T-helper 1 cell (primary cell): ENCODE measurements at places on chromosomes 3 and 15.

GRCh38 chr15:58185439-58185838 is 47.3 kb downstream of the AQP9 start:
- DNase-seq: no peak

DNA sequence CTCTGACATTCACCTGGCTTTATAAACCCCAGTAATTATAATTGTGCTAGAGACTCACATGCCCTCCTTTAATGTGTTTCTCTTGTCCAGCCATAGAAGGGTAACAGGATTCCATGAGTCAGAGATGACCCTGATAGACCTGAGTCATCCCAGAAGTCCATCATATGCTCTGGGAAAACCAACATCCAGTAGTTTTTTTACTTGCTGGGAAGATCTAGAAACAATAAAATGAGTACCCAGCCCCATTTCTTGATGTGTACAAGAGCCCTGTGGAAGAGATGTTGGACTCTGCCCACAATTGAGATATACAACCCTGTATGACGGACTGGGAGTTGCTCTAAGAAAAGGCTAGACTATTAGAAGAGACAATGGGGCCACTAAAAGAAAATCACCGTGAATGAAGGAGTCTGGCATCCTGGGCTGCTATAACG is 22.4 kb upstream of the THUMPD3 start:
- no peak for DNase-seq

- no peak for DNase-seq
Measured at GRCh38 chr3:171189394-171190080, 163.0 kb upstream of the SLC2A2 start.

DNA sequence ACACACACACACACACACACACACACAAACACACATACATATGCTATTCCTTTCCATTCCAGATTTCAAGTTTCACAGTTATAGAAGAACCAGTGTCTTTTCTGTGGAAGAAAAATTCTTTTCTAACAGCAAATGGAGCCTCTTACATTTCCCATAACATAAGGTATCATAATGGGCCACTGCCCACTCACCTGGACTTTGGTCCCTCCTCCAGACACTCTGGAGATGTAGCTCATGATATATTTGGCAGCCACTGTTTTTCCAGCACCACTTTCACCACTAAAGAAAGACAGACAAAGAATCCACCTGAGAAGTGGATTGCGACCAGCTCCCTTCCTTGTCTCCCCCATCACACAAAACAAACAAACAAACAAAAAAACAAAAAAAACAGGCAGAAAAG is 29.8 kb downstream of the LDHAL6B start:
- no peak for DNase-seq

DNA sequence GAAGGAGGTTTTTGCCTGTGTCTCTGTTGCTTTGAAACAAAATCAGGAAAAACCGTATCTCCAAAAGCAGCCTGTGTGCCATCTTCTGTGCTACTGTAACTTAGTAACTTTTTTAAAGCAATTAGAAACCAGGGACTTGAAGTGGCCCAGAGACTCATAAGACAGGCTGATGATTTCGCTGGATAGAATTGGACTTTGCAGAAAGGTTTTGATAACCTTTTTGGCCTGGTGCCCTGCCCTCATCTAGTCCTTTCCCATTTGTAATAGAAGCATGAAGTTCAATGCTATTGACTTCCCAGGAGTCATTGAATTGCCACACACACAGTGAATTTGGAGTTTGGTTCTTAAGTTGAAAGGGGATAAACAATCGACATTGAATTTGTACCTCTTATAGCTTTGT is 157.2 kb downstream of the PTPRG start:
- DNase-seq: no peak

DNA sequence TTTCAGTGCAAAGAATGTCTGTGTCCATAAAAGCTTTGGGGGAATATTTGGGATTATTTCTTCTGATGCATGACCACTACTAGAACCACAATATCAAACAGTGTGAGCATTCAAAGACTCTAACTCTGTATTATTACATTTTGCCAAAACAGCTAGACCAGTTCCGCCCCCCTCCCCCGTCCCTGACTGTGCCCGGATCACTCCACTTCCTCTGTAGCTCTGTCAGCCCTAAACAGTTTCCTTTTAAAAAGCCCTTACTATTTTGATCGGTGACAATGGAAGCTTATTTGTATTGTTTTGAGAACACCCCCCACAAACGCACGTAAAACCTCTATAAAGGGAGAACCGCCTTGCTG is 36.6 kb upstream of the EPHB3 start:
- no peak for DNase-seq

DNA sequence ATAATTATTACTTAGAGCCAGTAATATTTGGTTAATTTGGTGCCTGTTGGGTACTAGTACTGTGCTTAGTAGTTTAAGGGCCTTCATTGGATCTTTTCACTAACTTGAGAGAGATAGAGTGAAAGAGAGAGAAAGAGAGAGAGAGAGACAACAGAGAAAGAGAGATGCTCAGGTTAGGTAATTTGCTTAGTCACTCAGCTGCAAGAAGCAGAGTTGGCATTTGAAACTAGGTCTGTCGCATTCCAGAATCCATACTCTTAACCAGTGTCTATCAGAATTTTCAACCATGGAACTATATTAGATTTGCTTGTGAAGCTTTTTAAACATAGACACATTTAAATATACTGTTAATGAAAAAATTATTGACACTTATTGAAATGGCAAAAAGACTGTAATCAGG is 31.1 kb upstream of the NUDT16 start:
- no peak for DNase-seq

GRCh38 chr15:101411085-101411484 is 78.4 kb downstream of the PCSK6 start:
- no peak for DNase-seq

GRCh38 chr15:70763950-70764730 is 782 bp upstream of the UACA start:
- no peak for DNase-seq
